Right hindlimb (tissue), 1 donor: ENCODE measurements at places on chromosomes 3 and 15.

DNA sequence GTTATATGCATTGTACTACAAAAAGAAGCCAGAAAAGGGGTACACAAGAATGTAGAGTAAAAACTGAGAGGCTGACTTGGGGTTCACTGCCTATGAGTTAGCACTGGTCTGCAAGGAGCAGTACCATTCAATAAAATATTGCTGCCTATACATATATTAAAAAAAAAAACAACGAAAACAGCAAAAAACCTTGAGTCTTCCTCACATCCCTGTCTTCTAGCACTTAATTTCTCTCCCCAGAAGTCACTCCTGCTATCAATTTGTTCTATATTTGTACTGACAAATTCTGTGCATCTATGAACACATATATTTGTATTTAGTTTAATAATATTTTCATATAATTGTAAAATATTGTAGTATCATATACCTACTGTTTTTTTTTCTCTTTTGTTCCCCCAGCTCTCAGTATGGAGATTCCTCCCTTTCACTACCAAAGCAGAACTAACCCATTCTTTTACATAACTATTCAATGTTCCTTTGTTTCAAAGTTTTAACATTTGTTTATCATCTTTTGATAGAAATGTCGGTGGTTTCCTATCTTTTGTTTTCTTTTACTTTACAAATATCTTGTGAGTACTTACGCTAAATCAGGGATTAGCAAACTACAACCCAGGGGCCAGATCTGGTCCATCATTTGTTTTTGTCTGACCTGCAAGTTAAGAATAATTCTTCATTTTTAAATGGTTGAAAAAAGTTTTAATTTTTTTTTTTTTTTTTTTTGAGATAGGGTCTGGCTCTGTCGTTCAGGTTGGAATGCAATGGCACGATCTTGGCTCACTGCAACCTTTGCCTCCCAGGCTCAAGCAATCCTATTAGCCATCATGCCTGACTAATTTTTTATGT is 14.8 kb upstream of the FEM1B start:
- no peak for DNase-seq

GRCh38 chr3:127967316-127967715 is 52.3 kb downstream of the KBTBD12 start:
- DNase-seq, result no peak

DNA sequence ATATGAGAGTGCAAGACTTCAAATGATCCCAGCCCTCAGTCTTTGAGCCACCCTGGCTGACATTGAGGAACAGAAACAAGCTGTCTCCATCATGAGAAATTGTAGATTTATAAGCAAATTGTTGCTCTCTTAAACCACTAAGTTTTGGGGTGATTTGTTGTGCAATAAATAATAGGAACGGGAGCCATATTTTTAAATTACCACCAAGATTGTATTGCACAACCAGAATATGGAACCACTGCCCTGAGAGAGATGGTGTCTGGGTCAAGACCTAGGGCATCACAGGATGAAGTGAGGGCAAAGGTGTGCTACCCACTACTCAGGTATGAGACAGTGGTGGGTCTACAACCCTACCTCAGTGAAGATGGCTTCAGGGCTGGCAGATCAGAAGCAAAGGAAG is 2.3 kb upstream of the CFAP92 start:
- no peak for DNase-seq

DNA sequence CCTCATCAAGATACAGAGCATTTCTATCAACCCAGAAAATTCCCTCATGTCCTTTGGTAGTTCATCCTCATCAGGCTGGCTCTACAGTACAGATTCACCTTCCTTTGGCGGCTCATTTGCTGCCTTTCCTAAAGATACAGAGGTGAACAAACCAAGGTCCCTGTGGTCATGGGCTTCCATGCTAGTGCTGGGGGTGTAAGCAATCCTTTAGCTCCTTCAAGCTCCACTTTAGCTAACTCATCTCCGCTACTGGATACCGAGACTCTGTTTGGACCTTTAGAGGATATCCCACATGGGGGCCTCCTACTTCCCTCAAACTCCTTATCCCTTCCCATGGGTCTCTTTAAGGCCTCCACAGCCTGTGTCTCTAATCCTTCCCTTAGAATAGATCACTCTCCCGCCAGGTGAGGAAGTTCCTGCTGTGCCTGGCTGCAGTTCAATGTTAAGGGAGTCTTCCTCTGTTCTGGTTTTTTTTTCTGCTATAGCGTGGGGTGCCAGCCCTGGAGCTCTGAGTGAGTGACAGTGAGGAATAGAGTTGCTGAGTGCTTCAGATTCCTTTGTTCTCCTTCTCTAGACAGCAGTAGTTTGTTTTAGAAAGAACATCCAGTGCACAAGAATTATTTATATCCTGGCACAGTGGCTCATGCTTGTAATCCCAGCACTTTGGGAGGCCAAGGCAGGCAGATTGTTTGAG is 30.7 kb downstream of the CLEC3B start:
- DNase-seq, result no peak

DNA sequence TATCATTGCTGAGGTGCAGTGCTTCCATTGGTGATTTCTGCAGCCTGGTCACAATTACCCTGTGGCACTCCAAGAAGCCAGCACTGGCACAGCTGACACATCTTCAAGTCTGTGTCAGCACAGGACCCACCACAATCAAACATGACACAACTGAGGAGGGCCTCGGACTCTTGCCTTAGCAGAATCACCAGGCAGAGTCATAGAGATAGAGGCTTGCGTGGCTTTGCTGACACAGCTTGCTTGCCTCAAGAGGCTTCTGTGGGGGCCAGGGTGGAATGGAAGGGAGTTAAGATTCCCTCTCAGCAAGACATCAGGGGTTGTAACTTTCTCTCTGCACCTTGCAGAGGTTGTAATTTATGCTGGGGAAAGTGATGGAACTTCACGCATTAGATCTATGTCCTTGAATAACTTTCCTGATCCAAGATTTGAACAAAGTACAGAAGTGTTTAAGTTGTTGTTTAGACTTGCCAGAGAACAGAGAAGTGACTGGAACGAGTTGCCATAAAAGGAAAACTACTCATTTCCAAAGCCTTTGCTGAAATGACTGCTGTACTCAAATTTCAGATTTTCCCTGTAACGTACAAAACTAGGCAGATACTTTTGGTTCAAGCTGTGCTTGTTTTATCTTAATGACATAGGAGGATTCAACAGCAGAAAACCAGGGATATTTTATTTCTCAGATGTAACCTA is 170.7 kb downstream of the DIPK2A start:
- DNase-seq, result peak; percentile 47

GRCh38 chr15:62953021-62953420 is 89.5 kb upstream of the TPM1 start:
- no peak for DNase-seq

- peak; percentile 52 for DNase-seq
These were observed 58.1 kb downstream of the CD200 start for GRCh38 chr3:112390783-112391641.

GRCh38 chr3:130789782-130790322 is 43.2 kb upstream of the PIK3R4 start:
- DNase-seq, result no peak

DNA sequence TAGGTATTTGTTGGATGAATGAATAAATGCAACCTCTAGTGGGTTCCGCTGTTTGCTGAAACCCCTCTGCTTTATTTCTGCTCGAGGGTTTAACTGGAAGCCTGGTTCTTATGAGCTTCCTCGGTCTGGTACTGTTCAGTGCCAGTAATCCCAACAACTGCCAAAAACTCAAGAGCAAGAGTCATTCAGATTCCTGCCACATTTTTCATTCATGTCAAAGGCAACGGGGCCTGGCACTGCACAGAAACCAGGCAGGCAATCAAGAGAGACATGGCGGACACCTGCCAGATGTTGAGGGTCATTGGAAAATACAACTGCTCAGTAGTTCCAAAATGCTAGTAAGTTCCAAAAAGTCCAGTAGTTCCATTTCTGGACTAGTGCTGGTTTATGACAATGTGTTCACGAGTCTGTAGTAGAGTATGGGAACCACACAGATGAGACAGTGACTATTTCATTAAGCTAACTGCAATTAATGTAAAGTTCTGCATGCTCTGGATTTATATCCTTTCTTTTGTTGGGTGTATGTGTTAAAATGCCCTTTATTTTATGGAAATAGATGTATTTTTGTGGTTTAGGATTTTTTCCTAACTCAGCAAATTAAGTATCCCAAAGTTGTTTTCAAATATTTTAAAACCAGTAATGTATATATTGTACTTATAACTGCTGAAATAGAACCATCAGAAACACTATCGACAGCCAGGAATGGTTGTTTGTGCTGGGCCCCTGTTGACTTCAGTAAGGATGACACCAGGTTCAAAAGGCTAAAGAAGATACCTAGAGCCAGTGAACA is 22.7 kb upstream of the TMEM41A start:
- DNase-seq, result no peak

DNA sequence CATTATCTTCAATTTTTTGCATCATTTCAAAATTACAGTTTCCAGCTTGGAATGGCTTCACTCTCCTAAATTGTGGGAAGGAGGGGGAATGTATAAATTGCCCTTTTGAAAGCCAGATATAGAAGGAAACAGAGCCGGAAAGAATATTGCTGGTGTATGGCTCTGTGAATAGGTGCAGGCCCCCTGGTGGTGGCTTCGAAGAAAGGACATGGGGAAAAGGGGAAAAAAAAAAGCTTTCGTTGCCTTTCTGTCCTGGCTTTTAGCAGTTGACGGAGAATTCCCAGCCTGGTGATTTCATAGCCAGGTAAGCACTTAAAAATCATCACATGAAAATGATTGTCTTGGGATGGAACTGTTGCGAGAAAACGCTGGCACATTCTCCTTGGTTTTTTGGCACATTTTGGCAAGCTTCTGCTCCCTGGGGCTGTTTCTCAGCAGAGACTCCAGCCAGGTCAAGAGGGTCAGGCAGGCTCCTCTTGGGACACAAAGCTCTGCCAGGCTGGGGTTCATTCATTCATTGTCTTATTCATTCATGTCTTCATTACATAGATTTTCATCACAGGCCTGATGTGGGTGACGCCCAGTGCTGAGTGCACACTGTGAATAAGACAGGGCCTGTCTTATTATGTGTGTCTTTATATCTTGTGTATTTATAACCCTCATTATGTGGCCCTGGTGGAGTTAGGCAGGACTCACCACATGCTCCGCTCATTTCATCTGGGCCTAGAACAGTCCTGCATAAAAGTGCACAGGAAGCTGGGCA is 300.0 kb upstream of the TPM1 start:
- DNase-seq, result peak; percentile 69

DNA sequence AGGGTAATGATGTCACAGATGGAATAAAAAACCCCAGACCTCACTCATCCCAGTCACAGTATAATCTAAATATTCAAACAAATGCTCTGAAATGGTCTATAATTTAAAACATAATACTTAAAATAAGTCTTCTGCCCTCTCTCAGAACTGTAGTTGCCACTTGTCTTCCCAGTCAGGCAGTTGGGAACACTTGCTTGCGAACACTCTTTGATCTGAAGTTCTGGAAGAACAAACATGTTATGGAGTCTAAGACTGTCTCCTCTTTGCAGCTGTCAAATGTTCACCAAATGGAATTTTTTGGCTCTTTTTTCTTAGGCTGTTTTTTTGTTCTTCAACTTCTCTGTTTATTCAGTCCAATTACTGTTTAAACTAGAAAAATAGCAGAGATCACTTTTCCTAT is 711.1 kb upstream of the GOLIM4 start:
- no peak for DNase-seq

DNA sequence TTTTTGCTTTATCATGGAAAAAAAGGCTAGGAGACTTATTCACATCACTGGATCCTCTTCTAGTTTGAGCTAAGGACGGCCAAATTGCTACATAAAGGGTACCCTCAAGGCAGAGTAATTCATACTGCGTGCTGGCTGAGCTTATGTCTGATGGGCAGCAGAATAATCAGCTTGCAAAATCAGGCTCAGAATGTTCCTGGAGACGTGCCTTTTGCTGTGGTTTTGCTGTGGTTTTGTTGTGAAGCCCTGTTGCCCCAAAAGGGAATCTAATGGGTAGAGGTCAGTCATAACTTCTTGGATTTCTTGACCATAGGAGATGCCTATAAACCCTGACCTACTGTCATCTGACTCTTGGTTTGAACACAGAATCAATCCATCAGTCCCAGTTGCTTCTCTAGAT is 189.9 kb downstream of the SOX2 start:
- DNase-seq, result no peak

DNA sequence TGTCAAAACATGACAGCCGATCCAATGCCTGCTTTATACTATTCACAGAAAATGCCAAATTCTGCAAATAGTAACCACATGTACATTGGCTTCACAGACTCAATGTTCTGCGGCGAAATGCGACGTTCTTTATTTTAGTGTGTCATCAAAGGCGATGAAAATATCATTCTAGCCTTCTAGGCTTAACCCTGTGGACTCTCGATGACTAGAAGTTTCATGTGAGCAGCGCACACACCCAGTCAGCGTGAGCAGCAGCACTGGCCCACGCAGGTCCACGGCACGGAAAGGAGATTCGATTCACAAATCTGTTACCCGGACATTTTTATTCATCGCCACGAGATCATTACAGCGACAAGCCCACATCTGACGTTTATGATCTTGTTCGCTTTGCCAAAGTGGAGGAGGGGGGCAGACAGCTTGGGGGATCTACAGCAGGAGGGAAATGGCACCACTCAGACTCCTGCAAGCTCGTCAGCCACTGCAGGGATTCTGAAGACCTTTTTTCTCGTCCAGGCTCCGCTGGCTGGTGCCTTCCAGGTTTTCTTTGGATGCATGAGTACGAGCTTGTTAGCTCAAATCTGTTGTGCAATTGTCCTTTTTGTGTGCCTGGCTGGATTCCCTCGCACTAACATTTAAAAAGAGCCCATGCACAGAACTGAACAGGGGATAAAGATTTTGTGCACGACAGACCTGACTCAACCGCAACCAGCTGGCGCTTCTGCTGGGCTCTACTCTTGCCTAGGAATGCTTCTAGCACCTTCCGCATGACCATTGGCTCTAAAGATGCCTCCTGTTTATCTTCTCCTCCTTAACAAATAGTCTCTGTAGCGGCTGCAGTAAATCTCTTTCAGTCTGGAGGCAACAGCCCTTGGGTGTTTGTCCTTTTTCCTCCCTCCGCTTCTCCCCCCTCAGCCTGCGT is 938.4 kb downstream of the MCTP2 start:
- peak; percentile 40 for DNase-seq

GRCh38 chr3:38507120-38507519 is 11.0 kb downstream of the EXOG start:
- no peak for DNase-seq
